ENCODE measurements at places on chromosomes 3 and 15.

DNA sequence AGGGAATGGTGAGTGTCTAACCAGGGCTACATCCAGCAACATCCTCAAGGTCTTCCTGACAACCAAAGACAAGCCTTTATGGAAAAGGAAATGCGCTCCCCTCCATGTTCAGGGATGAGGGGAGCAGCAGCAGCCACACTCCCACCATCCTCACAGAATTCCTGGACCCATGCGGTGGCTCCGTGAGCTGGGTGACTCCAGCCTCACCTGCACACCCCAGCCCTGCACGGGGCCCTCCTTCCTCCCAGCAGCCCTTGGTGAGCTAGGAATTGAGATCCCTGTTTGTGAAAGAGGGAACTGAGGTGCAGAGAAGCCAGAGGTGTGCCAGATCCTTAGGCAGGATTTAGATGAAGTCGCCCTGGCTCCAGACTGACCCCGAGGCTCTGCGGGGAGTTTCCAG, 52.3 kb downstream of the GRIP2 start:
- no peak for DNase-seq

DNA sequence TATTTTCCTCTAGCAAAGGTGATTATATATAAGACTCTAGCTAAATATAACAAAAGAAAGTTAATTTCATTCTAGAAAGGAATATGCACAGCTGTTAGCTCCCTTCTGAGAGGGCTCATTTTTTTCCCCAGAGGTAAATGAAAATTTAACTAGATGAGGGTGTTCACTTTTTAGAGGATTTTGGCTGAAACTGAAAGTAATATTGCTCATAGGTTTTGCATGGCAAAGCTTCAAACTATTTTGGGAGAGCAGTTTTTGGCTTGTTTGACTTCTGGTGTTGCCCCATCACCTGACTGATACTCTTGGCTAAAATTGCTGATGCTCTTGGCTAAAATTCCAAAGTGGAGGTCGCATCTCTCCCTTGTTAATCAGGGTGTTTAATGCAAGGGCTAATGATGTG, 311.9 kb downstream of the EDEM1 start:
- DNase-seq: peak; percentile 56

GRCh38 chr3:168988853-168989252, 674.7 kb downstream of the MECOM start:
- no peak for DNase-seq

GRCh38 chr15:67146234-67146633, 80.8 kb downstream of the SMAD3 start:
- peak; percentile 41 for DNase-seq

GRCh38 chr3:154904328-154904727, 175.8 kb upstream of the MME start:
- DNase-seq: peak; percentile 5

- DNase-seq: no peak
These were observed 29.6 kb downstream of the GSK3B start for GRCh38 chr3:120064641-120065040.

DNA sequence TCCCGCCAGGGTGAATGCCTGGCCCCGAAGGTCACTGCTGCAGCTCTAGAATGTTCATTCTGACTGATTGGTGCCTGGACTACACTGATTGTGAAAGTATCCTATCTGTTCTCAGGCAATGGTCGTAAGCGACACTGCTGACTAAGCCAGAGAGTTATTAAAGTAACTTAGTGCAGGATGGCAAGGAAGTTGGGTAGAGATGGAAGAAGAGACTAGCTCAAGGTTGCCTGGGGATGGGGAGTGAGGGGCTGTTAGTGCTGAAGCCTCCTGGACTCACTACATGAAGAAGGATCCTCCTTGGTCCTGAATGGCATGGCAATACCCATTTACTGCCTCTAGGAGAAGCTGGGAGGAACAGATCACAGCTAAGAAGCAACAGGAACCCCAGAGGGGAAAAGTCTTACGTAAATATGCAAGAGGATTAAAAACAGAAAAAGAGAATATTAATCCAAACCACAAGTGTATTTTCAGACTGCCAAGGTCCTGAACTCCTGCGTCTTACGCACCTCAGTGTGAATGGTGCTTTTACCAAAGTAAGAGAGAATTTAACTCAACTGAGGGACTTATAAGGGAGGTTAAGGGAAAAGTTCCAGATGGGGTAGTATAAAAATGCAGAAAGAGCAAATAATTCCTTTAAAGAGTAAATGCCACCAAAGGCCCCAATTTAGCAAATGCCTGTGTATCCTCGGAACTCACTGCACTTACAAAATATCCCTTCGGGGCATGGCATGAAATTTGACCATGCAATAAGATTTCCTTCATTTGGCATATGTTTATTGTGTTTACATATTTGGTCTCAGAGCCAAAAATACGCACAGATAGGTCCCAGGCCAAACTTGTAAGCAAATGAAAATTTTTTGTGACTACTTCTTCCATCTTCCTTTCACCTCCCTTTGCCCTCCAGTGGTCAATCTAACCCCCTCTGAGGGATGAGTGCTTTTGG, 64.0 kb upstream of the DGKG start:
- DNase-seq: no peak

DNA sequence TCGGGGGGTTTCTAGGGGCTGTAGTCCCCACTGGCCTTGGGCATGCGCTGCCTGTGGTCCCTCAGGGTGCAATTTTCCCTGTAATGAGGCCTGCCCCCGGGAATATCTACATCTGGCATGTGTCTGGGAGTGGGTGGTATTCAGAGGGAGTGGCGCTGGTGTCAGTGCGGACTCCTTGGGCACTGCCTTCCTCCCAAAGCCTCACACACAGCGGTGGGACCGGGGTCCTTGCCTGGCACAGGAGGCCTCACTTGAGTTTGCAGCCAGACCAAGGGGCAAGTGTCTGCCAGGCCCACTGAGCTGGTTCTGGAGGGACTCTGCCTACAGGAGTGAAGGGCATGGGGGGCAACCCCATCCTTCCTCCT, 53.5 kb upstream of the PCSK6 start:
- no peak for DNase-seq

DNA sequence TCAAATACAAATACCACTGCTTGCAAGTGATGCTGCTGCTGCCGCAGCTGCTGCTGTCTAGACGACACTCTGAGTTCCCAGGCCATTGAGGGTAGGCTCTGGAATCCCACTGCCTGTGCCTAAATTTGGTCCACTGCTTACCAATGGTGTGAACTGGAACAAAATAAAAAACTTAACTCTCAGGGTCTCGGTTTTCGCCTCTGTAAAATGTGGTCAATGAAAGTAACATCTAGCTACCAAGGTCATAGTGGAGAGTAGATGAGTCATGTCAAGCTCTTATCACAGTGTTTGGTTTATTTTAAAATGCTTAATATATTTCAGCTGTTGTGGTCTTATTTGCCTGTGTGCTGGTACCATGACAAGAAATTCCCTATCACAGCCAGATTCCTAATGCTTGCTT, 299.3 kb downstream of the CLSTN2 start:
- DNase-seq: no peak

- DNase-seq: no peak
These were observed 51.7 kb upstream of the SLC4A7 start for GRCh38 chr3:27535809-27536392.

- DNase-seq: no peak
These were observed 783 bp upstream of the ISG20 start for GRCh38 chr15:88637841-88638625.

DNA sequence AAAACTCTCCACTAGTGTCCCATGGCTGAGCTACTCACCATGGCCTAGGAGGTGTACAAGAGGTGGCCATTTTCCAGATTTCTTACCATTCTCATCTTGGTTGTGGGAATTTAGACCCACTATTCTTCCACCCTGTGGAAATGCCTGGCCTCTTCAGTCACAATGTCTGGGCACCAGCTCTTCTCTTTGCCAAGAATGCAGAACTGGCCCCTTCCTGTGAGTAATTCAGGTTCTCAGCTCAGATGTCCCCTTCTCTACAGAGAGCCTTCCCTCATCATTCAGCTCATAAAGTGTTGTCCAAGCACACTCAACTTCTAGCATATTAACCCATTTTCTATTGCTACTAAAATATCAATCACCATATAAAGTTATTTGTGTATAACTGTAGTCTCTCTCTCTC, 575.5 kb upstream of the KCNMB2 start:
- no peak for DNase-seq

- no peak for DNase-seq
These were observed 55.2 kb downstream of the RPL39L start for GRCh38 chr3:187084126-187084525.

GRCh38 chr3:21573291-21573690, 177.7 kb downstream of the ZNF385D start:
- no peak for DNase-seq

GRCh38 chr3:16090024-16090423, 84.5 kb upstream of the GALNT15 start:
- DNase-seq: no peak

DNA sequence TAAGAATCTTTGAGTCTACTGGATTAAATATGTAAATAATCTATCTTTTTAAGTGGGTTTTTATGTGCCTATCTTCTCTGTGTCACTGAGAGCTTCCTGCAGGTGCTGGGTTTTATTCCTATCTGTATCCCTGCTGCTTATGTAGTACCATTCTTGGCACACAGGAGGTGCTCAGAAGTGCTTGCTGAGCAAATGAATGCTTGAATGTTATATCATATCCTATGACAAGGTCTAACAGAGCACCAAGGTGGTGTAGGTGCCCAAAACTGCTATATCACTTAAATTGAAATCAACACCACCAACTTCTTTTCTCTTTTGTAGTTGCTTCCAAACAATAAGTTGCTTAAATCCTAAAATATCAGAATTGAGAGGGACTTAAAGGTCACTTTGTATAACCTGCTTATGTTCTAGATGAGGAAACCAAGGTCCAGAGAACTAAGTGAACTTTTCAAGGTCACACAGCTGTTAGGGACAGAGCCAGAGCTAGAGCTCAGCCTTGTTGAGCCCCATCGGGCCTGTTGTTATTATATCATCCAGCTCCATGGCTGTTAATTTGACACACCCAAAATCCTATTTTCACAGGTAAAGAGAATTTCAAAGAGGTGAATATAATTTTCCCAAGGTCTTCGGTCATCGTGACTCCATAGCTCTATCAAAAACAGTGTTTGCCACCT, 46.0 kb downstream of the CCNL1 start:
- DNase-seq: peak; percentile 8

GRCh38 chr15:31326875-31327668, 437 bp downstream of the KLF13 start:
- DNase-seq: peak; percentile 96

GRCh38 chr3:118476885-118477618, 557.6 kb downstream of the IGSF11 start:
- DNase-seq: no peak

- DNase-seq: peak; percentile 39
These were observed 744.7 kb downstream of the EPHA3 start for GRCh38 chr3:89851974-89852621.

- DNase-seq: peak; percentile 48
These were observed 2.8 kb downstream of the SQOR start for GRCh38 chr15:45637552-45638033.

DNA sequence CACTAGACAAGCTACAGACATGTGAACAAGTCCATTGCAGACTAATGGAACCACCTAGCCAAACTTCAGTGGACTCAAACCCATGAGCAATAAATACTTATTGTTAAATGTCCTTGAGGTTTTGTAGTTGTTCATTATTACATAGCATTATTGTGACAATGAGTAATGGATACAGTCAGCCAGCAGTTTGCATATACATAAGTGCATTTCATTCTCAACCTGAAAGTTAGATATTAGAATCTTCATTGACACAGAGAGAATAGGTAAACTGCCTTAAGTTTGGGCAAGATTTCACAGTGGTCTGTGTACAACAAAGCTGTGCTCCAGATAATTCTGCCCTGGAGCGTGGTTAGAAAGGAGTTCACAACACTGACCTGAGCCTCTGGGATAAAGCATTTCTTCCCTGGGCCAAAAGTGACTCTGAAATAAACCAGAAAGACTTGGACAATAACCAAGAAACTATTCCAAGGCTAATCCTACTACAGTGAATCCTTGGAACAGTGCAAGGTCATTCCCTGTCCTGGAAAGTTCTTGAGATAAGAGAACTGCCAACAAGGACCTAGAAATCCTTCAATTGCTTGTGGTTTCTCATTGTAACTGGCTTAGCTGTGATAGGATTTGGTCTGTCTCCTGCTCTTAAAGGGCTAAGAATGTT, 225.5 kb upstream of the STT3B start:
- no peak for DNase-seq

GRCh38 chr3:70264122-70264780, 48.2 kb downstream of the MDFIC2 start:
- no peak for DNase-seq

- no peak for DNase-seq
These were observed 389.6 kb downstream of the NTRK3 start for GRCh38 chr15:87866961-87867360.

- no peak for DNase-seq
These were observed 75.2 kb upstream of the C3orf80 start for GRCh38 chr3:160150066-160150465.

- DNase-seq: no peak
These were observed 70.2 kb upstream of the CORO2B start for GRCh38 chr15:68508485-68509189.

- no peak for DNase-seq
These were observed 54.8 kb downstream of the FBN1 start for GRCh38 chr15:48590723-48591122.

- peak; percentile 47 for DNase-seq
These were observed 2.6 kb downstream of the BHLHE40 start for GRCh38 chr3:4981665-4982494.

DNA sequence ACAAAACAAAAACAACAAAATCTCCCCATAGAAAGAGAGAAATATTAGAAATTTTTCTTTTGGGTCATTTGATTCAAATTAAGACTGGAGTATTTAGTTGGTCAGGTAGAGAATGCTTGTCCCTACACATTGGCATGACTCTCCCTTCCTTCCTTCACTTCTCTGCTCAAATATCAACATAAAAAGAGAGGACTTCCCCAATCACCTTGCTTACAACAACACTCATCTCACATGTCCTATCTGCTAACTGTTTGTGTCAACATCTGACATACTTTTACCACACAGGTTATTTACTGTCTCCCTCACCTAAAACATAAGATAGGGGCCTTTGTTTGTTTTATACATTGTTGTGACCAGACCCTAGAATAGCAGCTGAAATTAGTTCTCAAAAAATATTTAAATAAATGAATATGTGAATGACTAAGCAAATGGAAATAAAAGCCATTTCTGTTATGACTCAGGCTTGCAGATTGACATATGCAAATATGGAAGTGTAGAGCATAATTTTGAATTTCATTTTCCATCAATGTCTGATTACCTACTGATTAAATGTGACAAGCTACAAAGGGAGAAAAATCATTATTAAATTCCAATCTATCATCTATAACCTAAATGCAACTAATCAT, 304.8 kb downstream of the CTNNB1 start:
- no peak for DNase-seq

DNA sequence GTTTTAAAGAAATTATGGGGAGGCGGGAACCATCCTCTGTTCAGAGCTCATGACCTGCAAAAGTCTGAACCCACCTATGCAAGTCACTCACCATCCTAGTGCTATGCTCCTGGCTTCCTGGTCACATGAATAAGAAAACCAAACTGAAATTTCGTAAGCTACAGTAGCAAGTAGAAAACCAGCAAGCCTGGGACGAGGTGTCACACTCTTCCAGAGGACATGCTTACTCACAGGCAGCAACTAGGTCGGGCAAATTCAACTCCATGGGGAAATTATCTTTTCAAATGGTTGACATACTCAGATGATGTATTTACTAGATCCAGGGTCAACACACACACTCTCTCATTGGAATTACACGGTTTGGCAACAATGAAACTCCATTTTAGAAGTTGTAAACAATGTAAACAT, 31.3 kb downstream of the LDHAL6B start:
- peak; percentile 26 for DNase-seq

Data from NCI-H69 (cell line).